ENCODE measurements at places on chromosomes 1 and 21. TPM values are rescaled to one million over a fixed set of nuclear protein-coding genes. Genes with fewer than 3 reads are reported as not detected.
A peak's percentile ranks its signal among the peaks of the same experiment; 100 is the strongest.

DNA sequence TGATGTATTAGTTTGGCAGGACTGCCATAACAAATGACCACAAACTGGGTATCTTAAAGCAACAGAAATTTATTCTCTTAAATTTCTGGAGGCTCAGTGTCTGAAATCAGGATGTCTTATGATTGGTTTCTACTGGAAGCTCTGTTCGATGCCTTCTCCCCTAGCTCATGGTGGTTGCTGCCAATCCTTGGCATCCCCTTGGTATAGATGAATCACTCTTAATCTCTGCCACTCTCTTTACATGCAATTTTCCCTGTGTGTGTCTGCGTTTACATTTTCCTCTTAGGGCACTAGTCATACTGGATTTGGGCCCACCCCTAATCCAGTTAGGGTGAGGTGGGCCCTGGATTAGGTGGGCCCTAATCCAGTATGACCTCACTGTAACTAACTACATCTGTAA lies 54.7 kb upstream of the MPC2 start:
- DNase-seq = no peak
- H3K4me3 ChIP-seq = no peak overlapping the region
- H3K27me3 ChIP-seq = no peaks in the 10 kb centered on the region
- no peaks in the 10 kb centered on the region for H3K4me1 ChIP-seq
- peaks cover 34% of the 10 kb centered on the region for H3K36me3 ChIP-seq
- H3K27ac ChIP-seq = no peak overlapping the region

DNA sequence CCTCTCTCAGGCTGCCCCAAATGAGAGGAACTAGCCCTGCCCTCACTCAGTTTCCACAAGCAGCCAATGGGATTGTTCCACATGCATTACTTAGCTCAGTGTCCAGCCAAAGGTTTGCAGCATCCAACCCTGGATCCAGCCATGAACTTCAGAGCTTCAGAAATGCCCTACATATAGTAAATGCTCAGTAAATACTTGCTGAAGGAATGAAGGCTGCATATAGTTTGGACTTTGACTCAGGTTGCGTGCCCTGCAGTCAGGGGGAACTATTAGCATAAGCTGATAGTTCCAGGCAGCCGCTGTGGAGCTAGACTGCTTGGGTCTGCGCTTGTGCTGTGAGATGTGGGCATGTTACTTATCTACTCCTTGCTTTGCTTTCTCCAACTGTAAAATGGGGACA lies 64.8 kb downstream of the NENF start:
- DNase-seq = no peak
- no peaks in the 10 kb centered on the region for H3K27me3 ChIP-seq
- H3K36me3 ChIP-seq = no peaks in the 10 kb centered on the region
- H3K27ac ChIP-seq = no peak overlapping the region
- H3K4me3 ChIP-seq = no peak overlapping the region

- no peaks in the 10 kb centered on the region for H3K36me3 ChIP-seq
- no peak overlapping the region for H3K27ac ChIP-seq
- peaks cover 100% of the 10 kb centered on the region for H3K27me3 ChIP-seq
- no peak for DNase-seq
Observed at GRCh38 chr1:118992868-118993699, 4.9 kb upstream of the TBX15 start.

DNA sequence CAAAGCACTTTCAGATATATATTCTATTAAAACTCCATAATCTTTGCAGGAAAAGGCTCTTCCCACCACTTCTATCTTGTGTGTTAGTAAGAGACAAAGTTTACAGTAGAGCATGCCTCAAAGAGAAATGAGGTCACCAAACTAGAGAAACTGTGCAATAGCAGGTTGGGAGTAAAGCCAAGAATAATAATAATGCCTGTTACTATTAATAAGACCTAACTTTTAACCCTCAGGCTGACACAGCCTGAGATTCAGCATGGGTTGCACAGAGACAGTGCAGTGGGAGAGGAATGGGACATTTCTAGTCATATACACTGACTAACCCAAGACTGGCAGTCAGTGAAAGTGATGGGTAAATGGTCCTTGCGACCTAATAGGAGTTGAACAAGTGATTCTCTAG lies 320.2 kb upstream of the NFIA start:
- H3K27me3 ChIP-seq = no peaks in the 10 kb centered on the region
- no peaks in the 10 kb centered on the region for H3K36me3 ChIP-seq
- H3K27ac ChIP-seq = no peak overlapping the region
- no peaks in the 10 kb centered on the region for H3K4me1 ChIP-seq

- no peak overlapping the region for H3K4me3 ChIP-seq
- H3K27ac ChIP-seq = no peak overlapping the region
Observed at GRCh38 chr1:76547916-76548315, 319.4 kb upstream of the ST6GALNAC5 start.

DNA sequence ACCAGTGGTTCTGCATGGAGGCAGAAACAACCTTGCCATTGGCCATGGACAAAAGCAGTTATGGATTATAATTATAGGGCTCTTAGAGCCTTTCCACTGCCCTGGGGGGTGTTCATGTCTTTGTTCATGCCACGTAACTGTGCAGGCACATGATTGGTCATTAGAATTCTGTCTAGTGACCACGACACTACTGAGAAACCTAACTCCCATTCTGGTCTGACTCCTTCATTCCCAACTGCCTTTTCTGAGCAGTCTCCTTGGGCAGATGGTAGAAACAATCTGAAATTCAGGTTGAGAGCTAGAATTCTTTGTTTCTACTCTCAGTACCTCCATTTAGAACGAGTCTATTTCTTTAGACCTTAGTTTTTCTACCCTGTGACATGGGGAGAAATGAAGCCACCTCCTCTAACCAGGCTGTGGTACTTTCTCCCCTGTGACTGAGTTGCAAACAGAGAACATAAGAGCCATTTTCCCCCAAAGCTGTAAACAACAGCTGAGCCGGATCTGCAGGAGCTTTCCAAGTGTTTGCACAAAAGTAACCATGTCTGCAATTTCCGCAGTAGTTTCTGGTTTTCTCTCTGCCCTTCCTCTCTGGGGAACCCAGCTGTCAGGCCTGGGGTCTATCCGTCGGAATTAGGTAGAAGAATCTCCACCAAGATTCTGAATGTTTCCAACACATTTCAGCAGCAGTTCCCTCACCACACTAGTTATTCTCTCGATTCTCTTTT lies 37.7 kb upstream of the IPO9 start:
- no peak overlapping the region for H3K4me3 ChIP-seq
- DNase-seq = no peak
- peaks cover 34% of the 10 kb centered on the region for H3K4me1 ChIP-seq

DNA sequence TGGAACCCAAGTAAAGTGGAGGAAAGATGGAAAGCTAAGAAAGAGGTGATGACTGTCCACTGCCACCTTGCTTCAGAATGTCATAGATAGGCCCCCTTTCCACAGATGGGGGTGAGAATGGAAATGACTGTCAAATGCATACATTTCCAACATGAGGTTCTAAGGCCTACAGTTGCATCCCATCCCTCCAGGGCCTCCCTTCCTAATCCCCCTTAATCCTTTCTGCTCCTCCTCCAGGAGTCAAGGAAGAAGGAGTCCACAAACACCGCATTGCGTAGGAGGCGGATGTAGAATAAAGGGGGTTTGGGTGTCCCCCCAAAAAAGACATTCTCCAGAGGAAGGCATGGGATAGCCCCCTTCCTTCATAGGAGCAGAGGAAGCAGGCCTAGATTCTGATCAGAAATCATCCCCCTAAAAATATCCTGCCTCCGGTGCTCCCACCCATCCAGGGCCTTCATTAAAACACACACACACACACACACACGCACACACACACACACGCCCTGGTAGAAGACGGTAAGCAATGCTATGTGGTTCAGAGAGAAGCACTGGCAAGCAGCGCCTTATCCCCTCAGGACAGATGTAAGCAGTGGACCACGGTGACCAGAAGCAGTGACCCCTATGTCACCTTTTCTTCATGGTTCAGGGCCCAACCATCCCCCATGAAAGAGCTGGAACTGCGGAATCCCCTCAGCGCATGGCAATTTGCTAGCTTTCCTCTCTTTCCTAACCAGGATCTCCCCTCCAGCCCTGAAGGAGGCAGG lies 2.0 kb downstream of the SV2A start:
- no peaks in the 10 kb centered on the region for H3K36me3 ChIP-seq
- peaks cover 11% of the 10 kb centered on the region for H3K4me1 ChIP-seq
- peaks cover 9% of the 10 kb centered on the region for H3K27me3 ChIP-seq
- H3K27ac ChIP-seq = no peak overlapping the region
- H3K4me3 ChIP-seq = no peak overlapping the region

GRCh38 chr1:54867717-54868057 lies 19.3 kb downstream of the DHCR24 start:
- DNase-seq = no peak
- H3K4me1 ChIP-seq = peaks cover 24% of the 10 kb centered on the region
- H3K27me3 ChIP-seq = no peaks in the 10 kb centered on the region
- H3K27ac ChIP-seq = peak overlapping the region; percentile 18

- H3K36me3 ChIP-seq = no peaks in the 10 kb centered on the region
- H3K27ac ChIP-seq = no peak overlapping the region
- no peaks in the 10 kb centered on the region for H3K4me1 ChIP-seq
- no peak overlapping the region for H3K4me3 ChIP-seq
- no peaks in the 10 kb centered on the region for H3K27me3 ChIP-seq
Observed at GRCh38 chr1:71264039-71264438, 183.2 kb upstream of the ZRANB2 start.

- H3K27ac ChIP-seq = no peak overlapping the region
- H3K4me3 ChIP-seq = no peak overlapping the region
- no peaks in the 10 kb centered on the region for H3K4me1 ChIP-seq
- no peak for DNase-seq
- no peaks in the 10 kb centered on the region for H3K36me3 ChIP-seq
Observed at GRCh38 chr1:20178634-20179370, 7.1 kb upstream of the UBXN10 start.

GRCh38 chr1:63442141-63442475 lies 74.7 kb downstream of the ALG6 start:
- H3K4me1 ChIP-seq = no peaks in the 10 kb centered on the region
- H3K36me3 ChIP-seq = peaks cover 5% of the 10 kb centered on the region

GRCh38 chr1:34918977-34919561 lies 10.4 kb downstream of the DLGAP3 start:
- H3K36me3 ChIP-seq = no peaks in the 10 kb centered on the region
- H3K4me1 ChIP-seq = no peaks in the 10 kb centered on the region
- peak; percentile 64 for DNase-seq
- H3K4me3 ChIP-seq = no peak overlapping the region
- no peak overlapping the region for H3K27ac ChIP-seq

- no peaks in the 10 kb centered on the region for H3K27me3 ChIP-seq
- no peaks in the 10 kb centered on the region for H3K4me1 ChIP-seq
- DNase-seq = no peak
- no peaks in the 10 kb centered on the region for H3K36me3 ChIP-seq
- H3K4me3 ChIP-seq = no peak overlapping the region
Observed at GRCh38 chr1:118366286-118366685, 181.3 kb upstream of the SPAG17 start.

DNA sequence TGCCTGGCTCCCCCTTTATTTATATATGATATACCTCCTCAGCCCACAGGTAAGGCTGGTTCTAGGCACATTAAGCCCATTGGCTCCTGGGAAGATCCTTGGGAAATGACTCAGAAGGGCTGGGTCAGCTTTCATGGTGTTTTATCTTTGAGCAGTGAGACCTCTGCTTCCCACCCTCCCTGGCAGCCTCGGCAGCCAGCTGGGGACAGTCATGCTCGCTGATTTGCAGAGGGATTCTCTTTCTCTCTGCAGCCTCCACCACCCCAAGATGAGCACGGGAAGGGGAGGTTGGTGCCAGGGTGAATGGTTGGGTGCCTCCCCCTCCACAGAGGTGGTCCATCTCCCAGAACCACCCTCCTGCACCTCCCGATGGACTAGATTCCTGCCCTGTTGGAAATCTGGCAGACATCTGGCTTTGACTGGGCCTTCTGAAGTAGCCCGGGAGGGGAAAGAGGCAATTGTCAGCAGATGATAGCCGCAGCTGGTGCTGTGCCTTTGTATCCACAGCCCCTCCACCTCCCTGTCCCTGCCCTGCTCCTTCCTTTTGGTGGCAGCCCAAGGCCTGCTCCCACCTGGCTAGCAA lies 24.6 kb downstream of the IER5 start:
- H3K27ac ChIP-seq = peak overlapping the region; percentile 70
- H3K4me1 ChIP-seq = peaks cover 53% of the 10 kb centered on the region
- DNase-seq = no peak
- H3K36me3 ChIP-seq = no peaks in the 10 kb centered on the region
- H3K4me3 ChIP-seq = no peak overlapping the region

GRCh38 chr1:235595079-235595478 lies 54.5 kb downstream of the GNG4 start:
- no peaks in the 10 kb centered on the region for H3K27me3 ChIP-seq
- no peak overlapping the region for H3K27ac ChIP-seq
- H3K4me3 ChIP-seq = no peak overlapping the region
- H3K36me3 ChIP-seq = no peaks in the 10 kb centered on the region

DNA sequence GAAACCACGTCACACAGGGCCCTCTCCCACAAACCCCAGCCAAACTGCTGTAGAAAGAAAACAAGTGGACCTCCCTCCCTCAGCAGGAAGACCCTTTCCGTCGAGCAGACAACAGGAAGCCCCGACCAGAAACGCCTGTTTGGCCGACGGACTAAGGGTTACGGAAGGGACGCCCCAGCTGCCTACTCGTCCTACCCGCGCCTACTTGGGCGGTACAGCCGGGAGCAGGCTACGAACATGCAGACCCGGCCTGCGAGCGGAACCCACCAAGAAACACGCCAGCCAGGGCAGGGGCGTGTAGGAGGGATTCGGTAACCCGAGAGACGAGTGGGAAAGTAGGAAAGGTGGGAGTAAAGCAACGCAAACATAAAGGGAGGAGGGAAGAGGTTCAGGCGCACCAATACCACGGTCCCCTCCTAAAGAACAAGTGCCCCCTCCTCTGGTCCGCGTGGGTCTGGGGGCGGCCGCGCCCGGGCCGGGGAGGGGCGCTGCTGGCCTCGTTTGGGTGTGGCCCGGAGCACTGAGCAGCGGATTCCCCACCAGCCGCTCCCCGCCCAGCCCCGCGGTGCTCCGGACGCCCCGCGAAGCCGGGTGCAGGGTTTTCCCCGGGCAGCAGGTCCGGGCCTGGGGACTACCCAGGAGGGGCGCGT lies 450 bp downstream of the S100A10 start:
- H3K36me3 ChIP-seq = no peaks in the 10 kb centered on the region
- peak overlapping the region; percentile 79 for H3K4me3 ChIP-seq
- H3K27ac ChIP-seq = peak overlapping the region; percentile 98
- peak; percentile 73 for DNase-seq
- peaks cover 60% of the 10 kb centered on the region for H3K4me1 ChIP-seq
- H3K27me3 ChIP-seq = no peaks in the 10 kb centered on the region

- H3K27me3 ChIP-seq = no peaks in the 10 kb centered on the region
- H3K4me3 ChIP-seq = peak overlapping the region; percentile 17
- H3K4me1 ChIP-seq = peaks cover 75% of the 10 kb centered on the region
- H3K27ac ChIP-seq = peak overlapping the region; percentile 76
- no peaks in the 10 kb centered on the region for H3K36me3 ChIP-seq
Observed at GRCh38 chr1:204077979-204078696, 5.2 kb downstream of the SOX13 start.

GRCh38 chr1:168273575-168273974 lies 7.1 kb upstream of the TBX19 start:
- H3K36me3 ChIP-seq = no peaks in the 10 kb centered on the region
- H3K4me3 ChIP-seq = no peak overlapping the region
- no peak overlapping the region for H3K27ac ChIP-seq
- no peaks in the 10 kb centered on the region for H3K27me3 ChIP-seq
- no peaks in the 10 kb centered on the region for H3K4me1 ChIP-seq

- H3K4me1 ChIP-seq = peaks cover 6% of the 10 kb centered on the region
- no peak for DNase-seq
- no peak overlapping the region for H3K4me3 ChIP-seq
- H3K27ac ChIP-seq = no peak overlapping the region
Observed at GRCh38 chr1:167305059-167305705, 84.5 kb downstream of the POU2F1 start.

SMIM1 gene
- 8.5 TPM for total RNA-seq

SPRR5 gene
- not detected for total RNA-seq

MKNK1 gene
- total RNA-seq = 77.6 TPM

BOLA1 gene
- total RNA-seq = 11.5 TPM

FABP3 gene
- 24.5 TPM for total RNA-seq

MRPL39 gene
- total RNA-seq = 16.9 TPM

GPR37L1 gene
- total RNA-seq = 0.06 TPM

HES3 gene
- not detected for total RNA-seq

TAS1R1 gene
- total RNA-seq = 0.27 TPM

LENEP gene
- not detected for total RNA-seq

HSD3B1 gene
- not detected for total RNA-seq

OVAAL gene
- not detected for total RNA-seq
